ENCODE measurements at places on chromosomes 1 and 21. TPM values are rescaled to one million over a fixed set of nuclear protein-coding genes. Genes with fewer than 3 reads are reported as not detected.

DNA sequence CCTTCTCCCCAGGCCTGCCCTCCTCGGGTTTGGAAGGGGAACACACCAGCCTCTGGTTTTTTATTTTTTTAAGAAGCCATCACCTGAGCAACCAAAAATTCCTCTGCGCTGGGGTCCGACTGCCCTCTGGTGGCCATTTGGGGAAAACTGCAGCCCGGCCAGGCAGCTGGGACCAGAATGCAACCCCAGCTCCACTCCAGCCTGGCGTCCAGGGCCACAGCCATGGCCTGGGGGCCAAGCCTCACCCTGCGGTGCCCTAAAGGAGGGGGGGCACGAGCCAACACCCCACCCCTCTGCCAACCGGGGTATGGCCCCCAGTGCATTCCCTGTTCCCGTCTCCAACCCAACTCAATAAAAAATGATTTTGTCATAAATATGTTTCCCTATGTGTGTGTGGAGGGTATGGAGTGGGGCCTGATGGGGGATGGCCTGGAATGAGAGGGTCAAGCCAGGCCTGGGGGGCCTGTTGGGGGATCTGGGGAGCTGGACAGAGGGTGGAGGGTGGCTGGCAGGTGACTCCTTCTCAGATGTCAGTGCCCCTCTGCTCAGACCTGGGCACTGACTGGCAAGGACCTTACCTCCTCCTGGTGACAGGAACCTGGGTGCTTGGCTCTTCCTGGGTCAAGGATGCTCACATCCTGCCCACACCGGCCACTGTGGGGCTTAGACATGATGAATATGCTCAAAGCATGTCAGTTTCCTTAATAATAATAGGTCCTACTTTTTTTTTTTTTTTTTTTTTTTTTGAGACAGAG is 3.2 kb downstream of the GPR3 start:
- peak; percentile 85 for DNase-seq

MARK1 gene
- not detected for total RNA-seq

MYOG gene
- total RNA-seq: not detected

KCNN3 gene
- 0.04 TPM for total RNA-seq

DNA sequence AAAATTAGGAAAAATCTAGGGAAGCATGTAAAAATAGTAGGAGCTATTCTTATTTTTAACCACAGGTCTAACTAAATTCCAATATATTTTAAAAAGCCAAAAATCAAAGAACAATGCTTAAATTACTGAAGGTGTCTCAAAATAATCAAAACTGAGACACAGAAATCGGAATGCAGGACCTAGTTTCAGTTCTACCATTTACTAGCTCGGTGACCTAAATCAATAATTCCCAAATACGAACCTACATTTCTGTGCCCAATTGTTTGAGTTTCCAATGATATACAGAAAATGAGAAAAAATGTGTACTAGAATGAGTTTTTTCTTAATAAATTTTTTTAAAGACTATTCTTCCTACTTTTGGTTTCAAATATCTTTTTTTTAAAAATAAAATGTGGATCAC is 37.4 kb downstream of the ANKRD13C start:
- no peak for DNase-seq

ZNF648 gene
- 0.27 TPM for total RNA-seq

DNA sequence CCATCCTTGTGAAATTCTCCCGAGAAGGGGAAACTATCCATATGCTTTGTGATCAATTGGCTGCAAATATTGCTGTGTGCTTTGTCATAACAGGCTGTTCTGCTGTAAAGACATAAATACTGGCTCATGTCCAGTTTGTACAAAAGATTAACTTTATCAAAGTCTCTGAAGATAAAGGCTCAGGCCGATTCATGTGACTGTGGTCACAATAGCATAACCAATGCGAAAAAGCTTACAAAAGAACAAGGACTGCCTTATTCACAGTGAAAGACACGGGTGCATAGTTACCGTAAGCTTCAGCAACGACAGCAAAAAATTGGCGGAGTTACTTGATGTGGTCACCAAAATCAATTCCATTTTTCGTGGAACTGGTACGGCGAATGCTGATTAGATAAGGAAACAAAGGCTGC is 173.6 kb upstream of the CHRM3 start:
- no peak for DNase-seq

DNA sequence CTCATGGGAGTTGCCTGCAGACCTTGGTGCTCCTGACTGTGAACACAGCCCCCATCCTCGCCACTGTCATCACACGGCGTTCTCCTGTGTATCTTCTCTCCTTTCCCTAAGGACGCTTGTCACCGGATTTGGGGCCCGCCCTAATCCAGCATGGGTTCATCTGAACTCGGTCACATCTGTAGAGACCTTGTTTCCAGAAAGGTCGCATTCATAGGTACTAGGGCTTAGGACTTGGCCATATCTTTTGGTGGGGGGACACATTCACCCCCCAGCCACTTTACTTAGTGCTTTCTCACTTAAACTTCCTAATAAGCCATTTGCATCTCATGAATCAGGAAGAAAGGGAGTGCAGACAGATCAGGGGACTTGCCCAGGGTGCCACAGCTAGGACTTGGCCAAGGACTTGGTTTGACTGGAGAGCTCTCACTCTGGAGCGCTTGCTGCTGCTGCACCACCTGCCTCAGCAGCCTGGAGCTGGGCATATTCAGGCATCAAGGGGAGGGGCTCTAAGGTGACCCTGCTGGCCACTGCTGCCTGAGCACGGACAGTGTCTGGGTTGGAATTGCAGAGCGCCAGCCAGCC is 9.7 kb downstream of the NPPA start:
- no peak for DNase-seq

- no peak for DNase-seq
These were observed 37.9 kb downstream of the RAB3B start for GRCh38 chr1:51952638-51953037.

CGN gene
- total RNA-seq: 0.27 TPM

DNA sequence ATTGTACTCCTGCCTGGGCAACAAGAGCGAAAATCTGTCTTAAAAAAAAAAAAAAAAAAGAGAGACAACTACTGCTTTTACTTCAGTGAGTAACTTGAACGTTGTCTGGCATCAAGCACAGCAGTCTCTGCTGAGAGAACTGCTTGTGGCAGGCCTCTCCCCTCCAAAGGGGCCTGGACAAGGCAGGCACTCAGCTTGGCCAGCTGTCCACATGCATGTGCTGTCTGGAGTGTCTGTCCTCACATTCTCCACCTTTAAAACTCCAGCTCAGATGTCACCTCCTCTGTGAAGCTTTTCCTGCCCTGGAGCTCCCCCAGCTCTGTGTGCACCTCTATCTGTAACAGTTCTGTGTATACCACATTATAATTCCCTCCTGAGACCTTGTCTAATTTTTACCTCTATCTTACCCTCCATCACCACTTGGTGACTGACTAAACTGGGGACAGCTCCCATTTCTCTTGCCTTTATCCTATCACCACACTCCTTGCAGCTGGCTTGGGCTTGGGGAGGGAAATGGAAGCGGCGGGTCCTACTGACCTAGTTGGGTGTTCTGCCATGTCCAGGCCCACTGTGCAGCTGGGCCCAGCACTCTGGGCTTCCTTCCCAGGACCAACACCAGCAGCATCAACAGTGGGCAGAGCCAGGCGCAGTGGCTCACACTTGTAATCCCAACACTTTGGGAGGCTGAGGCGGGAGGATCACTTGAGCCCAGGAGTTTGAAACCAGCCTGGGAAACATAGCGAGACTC is 71.4 kb upstream of the ARTN start:
- no peak for DNase-seq

DNA sequence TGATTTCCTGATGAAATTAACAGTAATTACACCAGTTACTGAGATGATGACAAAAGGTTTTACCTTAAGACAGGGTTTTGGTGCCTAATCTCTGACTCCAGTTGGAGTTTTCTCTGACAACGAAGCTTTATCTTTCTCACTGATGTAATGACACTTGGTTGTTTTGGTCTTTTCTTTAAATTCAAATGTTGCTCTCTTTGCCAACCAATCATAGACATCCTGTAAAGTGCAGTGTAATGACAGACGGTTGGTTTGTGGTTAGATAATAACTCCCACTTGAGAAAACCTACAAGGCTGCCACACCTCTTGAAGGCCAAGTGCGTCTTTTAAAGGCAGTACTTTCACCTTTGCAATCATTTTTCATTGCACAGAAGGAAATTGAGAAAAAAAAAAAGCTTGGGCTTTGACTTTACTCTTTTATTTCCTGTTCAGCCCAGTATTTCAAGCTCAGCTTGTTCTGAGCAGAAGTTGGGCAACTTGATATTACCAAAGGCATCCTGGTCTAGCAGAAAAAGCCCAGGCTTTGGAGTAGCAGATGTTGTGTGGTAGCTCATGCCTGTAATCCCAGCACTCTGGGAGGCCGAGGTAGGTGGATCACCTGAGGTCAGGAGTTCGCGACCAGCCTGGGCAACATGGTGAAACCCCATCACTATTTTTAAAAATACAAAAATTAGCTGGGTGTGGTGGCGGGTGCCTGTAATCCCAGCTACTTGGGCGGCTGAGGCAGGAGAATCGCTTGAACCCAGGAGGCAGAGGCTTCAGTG is 14.9 kb downstream of the PDIK1L start:
- DNase-seq: peak; percentile 86

LIN28A gene
- total RNA-seq: 5.1 TPM

- DNase-seq: no peak
These were observed 31.5 kb upstream of the LRP8 start for GRCh38 chr1:53359225-53359933.

- DNase-seq: peak; percentile 17
These were observed 34.1 kb upstream of the NEK7 start for GRCh38 chr1:198122693-198123092.

DNA sequence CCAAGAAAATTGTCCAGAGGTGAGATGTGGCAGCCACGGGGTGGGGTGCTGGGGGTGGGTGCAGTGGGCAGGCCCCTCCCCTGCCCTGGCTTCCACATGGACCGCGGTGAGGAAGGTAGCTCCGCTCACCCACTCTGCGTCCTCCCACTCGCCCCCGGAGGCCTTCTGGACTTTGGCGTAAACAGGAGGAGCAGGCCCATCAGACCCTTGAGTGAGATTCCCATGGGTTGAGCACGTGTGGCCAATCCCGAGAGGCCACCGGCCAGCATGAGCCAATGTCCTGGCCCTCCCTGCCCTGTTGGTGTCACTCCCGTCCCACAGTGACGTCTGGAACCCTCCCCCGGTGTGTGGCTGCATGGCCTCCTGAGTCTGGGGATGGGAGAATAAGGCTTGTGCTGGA is 8.2 kb upstream of the TMEM240 start:
- no peak for DNase-seq

DNA sequence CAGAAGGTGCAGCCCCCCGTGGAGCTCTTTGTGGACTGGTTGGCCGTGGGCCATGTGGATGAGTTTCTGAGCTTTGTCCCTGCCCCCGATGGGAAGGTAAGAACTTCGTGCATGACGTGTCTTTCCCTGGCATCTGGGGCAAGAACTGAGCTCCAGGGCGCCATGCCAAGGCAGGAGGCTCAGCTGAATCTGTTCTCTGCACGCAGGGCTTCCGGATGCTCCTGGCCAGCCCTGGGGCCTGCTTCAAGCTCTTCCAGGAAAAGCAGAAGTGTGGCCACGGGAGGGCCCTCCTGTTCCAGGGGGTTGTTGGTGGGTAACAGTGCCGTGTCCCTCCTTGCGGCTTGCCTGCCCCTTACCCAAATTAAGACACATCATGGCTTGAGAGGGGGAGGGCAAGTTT is 27.7 kb downstream of the PADI3 start:
- no peak for DNase-seq

- DNase-seq: no peak
These were observed 54.5 kb downstream of the TM2D1 start for GRCh38 chr1:61670445-61670844.

- DNase-seq: no peak
These were observed 2.6 kb upstream of the PER3 start for GRCh38 chr1:7781501-7781900.

EXO1 gene
- 107 TPM for total RNA-seq

- no peak for DNase-seq
These were observed 3.6 kb upstream of the AHCYL1 start for GRCh38 chr1:109981004-109981335.

- DNase-seq: no peak
These were observed 117.6 kb downstream of the CASZ1 start for GRCh38 chr1:10678852-10679251.

GRCh38 chr1:205585169-205585834 is 46.5 kb downstream of the ELK4 start:
- DNase-seq: no peak
